ENCODE measurements at places on chromosomes 2 and 18.

GRCh38 chr2:194104687-194105086 is 1552.3 kb upstream of the SLC39A10 start:
- DNase-seq, result no peak

GRCh38 chr2:85410584-85411404 is 628 bp upstream of the CAPG start:
- no peak for DNase-seq

- no peak for DNase-seq
Measured at GRCh38 chr2:10839813-10840212, 27.2 kb upstream of the PDIA6 start.

DNA sequence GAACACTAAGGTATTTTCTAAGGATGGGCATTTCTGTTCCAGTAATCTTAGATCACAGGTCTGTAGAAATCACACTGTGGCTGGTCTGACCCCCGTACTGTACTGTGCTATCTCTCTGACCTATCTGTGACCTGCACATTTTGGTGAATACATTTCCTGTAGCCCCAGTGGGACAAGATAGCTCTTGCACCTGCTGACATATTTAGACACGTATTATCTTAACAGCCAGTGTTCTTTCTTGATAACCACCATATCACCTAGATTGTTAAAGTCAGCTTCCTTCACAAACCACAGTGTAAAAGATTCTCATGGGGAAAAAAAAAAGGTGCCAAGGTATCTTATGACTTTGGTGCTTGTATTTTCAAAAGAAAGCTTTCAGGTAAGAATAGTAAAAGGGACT is 39.8 kb upstream of the TMEM247 start:
- DNase-seq, result no peak

DNA sequence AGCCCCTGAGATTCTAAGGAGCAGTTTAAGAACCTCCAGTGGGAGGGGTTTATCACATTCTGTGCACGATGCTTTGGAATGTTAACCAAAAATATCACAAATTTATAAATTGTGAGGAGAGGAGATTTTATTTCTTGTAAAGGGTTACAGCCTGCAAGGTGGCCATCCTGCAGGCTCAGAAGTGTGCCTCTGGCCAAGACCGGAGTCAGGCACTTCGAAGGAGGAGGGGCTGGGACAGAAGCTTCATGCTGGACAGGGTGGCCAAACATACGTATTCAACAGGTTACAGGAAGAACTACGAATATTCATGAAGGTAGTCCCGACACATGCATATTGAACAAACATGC is 144.1 kb upstream of the NCK2 start:
- DNase-seq, result no peak

DNA sequence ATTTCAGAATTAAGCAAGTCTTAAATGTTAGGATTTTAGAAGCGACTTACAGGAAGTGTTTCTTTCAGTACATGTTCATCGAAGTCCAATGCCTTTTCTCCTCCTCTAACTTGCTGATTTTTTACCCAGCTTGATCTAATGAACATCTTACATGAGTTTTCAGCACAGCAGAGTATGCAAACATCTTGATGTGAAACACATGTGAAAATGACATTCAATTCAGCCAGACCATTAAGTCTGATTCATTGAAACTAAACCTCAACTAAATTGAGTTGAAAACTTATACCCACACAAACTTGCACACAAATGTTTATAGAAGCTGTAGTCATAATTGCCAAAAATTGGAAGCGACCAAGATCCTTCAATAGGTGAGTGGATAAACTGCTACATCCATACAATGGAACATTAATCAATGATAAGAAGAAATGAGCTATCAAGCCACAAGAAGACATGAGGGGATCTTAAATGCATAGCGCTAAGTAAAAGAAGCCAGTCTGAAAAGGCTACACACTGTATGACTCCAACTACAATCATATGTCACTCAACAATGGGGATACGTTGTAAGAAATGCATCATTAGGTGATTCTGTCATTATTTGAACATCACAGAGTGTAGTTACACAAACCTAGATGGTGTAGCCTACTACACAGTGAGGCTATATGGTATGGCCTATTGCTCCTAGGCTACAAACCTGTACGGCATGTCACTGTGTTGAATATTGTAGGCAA is 18.5 kb downstream of the PSTPIP2 start:
- no peak for DNase-seq

- no peak for DNase-seq
Measured at GRCh38 chr2:230602562-230603230, 109.9 kb upstream of the CAB39 start.

DNA sequence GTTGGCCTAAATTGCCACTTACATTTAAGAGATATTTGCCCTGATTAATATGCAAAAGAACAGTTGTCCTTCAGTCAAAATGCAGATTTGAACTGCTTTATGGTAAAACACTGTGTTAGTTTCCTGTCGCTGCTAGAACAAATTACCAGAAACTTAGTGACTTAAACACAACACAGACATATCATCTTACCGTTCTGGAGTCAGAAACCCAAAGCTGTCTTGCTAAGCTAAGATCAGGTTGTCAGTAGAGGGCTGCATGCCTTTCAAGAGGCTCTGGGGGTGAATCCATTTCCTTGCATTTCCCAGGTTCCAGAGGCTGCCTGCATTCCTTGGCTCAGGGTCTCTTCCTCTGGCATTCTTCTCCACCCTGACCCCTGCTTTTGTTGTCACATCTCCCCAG is 149.5 kb downstream of the FAM161A start:
- DNase-seq, result no peak

- DNase-seq, result no peak
Measured at GRCh38 chr2:54209379-54209778, 46.6 kb downstream of the TSPYL6 start.

- no peak for DNase-seq
Measured at GRCh38 chr2:58202404-58202803, 38.7 kb downstream of the FANCL start.

- no peak for DNase-seq
Measured at GRCh38 chr2:186554429-186554828, 35.4 kb upstream of the ITGAV start.
